Activated gamma-delta T cell (primary cell): ENCODE measurements at places on chromosomes 11 and 22.

- DNase-seq, result no peak
Measured at GRCh38 chr11:105109855-105110687, 29.5 kb downstream of the CARD18 start.

- no peak for DNase-seq
Measured at GRCh38 chr11:68352591-68352990, 40.2 kb downstream of the LRP5 start.

DNA sequence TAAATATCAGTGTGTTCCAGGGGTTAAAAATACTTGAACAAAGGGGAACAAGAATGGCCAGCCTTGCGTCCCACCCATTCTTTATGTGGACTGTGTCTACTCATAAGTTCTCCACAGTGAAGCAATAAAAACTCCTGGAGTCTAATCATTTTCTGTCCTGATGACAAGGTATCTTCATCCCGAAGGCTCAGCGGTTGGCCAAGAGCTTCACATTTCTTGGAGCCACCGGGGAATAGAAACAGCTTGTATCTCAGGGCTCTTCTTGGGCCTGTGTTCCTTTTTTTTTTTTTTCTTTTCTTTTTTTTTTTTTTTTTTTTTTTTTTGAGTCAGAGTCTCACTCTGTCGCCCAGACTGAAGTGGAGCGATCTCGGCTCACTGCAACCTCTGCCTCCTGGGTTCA lies 36.8 kb upstream of the ADORA2A start:
- no peak for DNase-seq

GRCh38 chr22:50723991-50724390 lies 14.0 kb upstream of the ACR start:
- no peak for DNase-seq

- DNase-seq, result no peak
Measured at GRCh38 chr22:49044776-49045175, 782.9 kb downstream of the BRD1 start.

GRCh38 chr22:37855462-37855861 lies 6.2 kb downstream of the EIF3L start:
- DNase-seq, result no peak

- DNase-seq, result no peak
Measured at GRCh38 chr11:116428638-116428975, 344.2 kb downstream of the BUD13 start.

DNA sequence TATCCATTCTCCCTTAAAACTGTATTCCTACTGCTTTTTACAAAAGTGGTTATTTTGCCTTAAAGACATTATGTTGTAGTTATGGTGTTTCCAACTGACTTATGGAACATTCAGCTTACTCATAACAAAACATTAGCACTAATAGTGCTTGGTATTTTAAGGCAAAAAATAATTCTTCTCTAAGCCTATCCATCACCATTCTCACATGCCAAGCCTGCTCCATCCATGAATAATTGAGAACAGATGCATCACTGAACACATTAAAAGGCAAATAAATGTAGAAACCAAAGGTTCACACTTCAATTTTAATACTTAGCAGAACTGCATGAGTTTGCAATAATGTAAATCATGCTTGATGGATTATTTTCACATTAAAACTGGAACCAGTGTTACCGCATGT lies 42.3 kb upstream of the DDI1 start:
- no peak for DNase-seq

GRCh38 chr22:19738664-19739447 lies 15.5 kb downstream of the GP1BB start:
- DNase-seq, result no peak
